Left kidney (tissue), 8 donors: ENCODE measurements at places on chromosomes 6 and 20. TPM values are rescaled to one million over a fixed set of nuclear protein-coding genes. Genes with fewer than 3 reads are reported as not detected.

SIRPA gene
- 24.3 TPM for polyA plus RNA-seq

ADGRF4 gene
- 0.37 TPM for polyA plus RNA-seq

HLA-DQB1 gene
- polyA plus RNA-seq = 8.4 TPM

TREML2 gene
- 0.07 TPM for polyA plus RNA-seq

PBOV1 gene
- 0.13 TPM for polyA plus RNA-seq
